ENCODE measurements at places on chromosomes 7 and 10.

DNA sequence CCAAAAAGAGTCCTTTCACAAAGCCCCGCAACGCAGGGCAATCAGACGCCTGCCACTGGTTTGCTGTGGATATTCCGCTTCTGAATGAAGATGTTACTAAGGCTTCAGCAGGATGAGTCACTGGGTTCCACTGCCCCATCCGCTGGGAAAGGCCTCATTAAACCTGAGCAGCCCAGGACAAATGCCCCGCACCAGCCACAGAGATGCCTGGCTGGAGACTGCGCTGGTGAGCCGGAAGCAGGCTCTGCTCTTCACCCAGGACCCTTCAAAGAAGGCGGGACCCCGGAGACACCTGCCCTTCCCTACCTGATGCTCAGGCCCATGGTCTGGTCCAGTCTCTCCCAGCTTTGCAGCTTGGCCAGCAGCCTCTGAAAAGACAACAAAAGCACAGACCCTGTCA lies 19.8 kb downstream of the MAD1L1 start:
- no peak for DNase-seq

- no peak for DNase-seq
These were observed 5.8 kb upstream of the KCNH2 start for GRCh38 chr7:150983893-150984368.

- no peak for DNase-seq
These were observed 34.2 kb downstream of the GLUD1 start for GRCh38 chr10:87060280-87060928.

DNA sequence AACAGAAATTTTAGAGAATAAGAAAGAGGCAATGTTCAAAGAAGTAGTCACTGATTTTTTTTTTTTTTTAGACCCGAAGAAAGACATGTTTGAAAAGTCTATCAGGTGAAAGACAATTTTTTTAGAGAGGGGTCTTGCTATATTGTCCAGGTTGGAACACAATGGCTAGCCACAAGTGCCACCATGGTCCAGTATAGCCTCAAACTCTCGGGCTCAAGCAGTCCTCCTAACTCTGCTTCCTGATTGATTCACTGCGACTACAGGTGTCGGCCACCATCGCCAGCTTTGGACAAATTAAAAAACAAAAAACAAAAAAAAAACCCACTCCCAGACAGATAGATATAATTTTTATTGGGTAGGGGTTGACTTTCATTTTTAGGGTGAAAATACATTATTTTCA lies 22.3 kb downstream of the FAM149B1 start:
- DNase-seq: no peak

DNA sequence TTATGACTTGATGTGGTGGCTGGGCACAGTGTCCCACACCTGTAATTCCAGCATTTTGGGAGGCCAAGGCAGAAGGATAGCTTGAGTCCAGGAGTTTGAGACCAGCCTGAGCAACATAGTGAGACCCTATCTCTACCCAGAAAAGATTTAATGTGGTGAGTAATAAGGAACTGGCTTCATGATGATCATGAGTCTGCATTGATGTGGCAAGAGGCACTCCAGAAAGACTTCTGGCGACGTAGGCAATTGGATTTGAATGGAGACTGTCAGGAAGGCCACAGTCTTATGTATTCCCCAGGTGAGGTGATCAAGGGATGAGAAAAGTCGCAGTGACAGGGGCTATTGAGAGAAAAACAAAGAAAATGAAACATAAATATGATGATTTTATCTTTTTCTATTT lies 138.0 kb downstream of the CACNB2 start:
- DNase-seq: no peak

DNA sequence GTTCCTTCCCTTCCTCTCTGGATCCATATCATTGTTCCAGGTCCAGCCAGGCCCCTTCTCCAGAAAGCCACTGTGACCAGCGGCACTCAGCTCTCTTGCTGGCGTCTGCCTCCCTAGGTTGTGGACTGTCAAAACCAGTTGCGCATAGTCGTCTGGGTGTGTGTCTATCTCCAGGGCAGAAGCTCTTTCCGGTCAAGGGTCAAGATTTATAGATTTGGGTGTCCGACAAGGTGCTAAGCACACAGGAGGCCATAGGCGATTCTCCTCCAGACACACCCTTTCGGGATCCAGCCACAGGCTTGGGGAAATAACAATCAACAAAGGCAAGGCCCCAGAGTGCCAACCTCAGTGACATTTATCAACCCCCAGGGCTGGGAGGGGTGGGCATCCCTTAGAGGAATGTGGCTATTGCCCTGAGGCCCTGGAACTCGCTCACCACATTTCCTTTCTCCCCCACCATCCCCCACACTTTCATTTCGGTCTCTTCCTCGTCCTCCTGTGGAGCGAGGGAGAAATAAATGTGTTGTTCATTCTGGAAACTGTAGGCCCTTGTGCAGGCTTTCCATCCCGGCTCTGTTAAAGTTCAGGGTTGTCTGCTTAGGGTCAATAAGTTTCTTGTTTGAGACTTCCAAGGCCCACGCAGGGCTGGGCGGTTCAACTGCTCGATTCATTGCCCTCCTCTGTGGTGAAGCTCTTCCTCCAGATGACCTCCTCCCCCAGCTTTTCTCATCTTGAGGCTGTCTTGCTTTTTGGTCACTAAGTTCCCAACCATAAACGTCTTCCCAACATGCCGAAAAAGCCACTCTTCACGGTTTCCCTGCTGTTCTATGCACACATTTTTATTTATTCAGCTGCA lies 57.9 kb downstream of the AFAP1L2 start:
- no peak for DNase-seq

DNA sequence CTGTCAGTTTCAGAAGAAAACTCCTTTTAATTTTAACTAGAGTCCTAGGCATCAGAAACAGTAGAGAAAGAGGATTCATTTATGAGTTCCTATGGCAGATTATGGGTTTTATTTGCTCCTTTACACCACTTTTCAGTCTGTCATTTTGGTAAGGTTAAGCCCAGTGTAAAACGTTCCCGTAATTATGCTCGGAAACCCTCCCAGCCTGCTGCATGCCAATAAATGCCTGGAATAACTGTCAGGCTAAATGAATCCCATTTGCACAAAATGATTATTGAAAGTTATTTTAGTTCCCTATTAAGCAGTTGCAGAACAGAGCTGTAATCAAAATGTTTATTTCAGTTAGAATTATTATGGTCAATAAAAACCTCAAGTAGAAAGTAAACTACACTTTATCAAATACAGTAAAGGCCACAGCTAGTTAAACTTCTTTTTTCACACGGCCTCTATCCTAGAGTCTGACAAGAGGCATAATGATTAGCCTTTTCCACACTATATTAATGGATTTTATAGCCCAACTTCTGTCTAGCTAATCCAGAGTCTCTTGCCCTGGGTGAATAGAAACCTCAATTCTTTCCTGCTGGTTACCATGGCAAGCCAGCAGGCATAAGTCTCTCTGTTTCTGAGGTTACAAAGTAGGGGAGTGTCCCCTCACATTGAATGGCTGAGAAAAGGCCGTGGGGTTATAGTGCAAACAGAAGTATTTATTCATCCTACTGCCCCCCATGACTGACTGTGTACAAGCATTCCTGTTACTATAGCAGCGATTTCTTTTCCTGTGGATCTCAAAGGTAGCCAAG lies 80.8 kb upstream of the NPVF start:
- DNase-seq: no peak

- DNase-seq: no peak
These were observed 59.8 kb downstream of the C10orf120 start for GRCh38 chr10:122639801-122640200.

- no peak for DNase-seq
These were observed 18.6 kb downstream of the ANKRD61 start for GRCh38 chr7:6049780-6050179.

- DNase-seq: no peak
These were observed 71.2 kb downstream of the SUGCT start for GRCh38 chr7:40205992-40206391.

DNA sequence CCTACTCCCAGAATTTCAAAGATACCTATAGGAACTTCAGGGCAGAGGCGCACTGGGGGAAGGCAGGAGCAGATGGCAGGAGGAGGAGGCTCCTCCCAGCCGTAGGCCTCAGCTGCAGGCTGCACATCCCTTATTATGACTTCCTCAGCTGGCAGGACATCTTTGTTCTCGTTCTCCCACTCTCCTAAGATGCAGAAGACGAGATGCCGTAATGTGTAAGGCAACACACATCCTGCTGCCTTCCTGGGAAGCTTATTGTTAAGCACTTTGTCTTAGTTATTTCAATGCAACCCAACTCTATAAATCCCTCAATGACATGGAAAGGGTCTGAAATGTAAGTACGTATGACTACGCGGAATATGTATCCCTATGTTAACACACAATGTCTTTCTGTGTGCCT lies 599.8 kb upstream of the MGMT start:
- DNase-seq: no peak

GRCh38 chr7:5214236-5214635 lies 24.2 kb downstream of the WIPI2 start:
- no peak for DNase-seq

DNA sequence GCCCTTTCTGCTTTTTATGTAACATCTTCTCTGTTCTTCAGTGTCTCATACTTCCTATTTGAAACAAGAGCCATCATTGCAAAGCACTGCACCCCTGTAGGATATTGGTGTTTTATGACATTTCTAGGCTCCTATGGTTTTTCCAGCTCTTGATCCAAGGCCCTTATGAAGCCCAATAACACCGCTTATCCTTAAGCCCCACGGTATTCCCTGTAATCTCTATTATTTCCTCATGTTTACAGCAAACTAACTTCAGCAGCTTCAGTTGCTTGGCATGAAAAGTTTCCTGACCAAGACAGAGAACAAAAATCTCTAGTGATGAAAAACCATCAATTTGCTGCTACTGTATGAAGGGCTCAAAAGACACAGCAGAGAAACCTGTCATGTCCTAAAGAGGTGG lies 34.1 kb upstream of the TES start:
- DNase-seq: no peak

GRCh38 chr7:24911213-24911603 lies 68.8 kb downstream of the OSBPL3 start:
- DNase-seq: no peak

DNA sequence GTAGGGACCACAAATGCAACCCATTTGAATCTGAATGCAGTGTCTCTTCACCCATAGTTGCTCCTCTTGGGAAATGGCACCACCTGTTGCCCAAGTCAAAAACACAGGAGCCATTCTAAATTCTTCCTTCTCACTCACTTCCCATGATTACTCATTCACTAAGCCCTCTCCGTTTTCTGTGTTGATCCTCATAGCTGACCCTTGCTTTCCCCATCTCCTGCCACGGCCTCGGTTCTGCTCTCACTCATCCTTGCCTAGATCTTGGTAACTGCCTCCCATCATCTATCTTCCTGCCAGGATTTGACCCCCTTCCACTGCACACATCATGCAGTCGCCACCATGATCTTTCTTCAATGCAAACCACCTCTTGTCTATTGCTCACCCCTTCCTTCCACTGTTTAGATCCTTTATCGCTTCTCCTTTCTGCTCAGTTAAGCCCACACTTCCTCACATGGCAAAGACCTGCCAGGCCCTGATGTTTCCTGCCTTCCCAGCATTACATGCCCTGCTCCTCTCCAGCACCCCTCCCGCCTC lies 19.0 kb upstream of the CPN1 start:
- DNase-seq: no peak

- no peak for DNase-seq
These were observed 59.2 kb downstream of the C10orf90 start for GRCh38 chr10:126611303-126611702.

- DNase-seq: no peak
These were observed 6.5 kb upstream of the INMT start for GRCh38 chr7:30745261-30745941.

- no peak for DNase-seq
These were observed 615 bp upstream of the CNTNAP2 start for GRCh38 chr7:146115851-146116520.

DNA sequence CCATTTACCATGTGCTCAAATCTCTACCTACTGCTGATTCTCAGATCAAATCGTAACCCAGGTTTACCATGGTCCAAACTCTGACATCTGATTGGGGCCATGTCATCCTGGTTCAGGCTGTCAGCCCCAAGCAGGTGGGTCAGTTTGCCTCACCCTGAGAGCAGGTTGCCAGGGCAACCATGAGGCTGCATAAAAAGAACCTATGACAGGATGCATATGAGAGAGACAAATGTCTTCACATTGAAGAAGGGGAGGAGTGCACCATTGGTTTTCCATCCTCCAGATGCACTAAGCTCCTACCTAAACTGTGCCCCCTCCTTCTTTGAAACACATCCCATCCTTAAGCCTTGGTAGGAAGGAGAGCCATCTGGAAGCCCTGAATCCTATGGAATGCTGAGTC lies 10.2 kb downstream of the PRSS1 start:
- DNase-seq: no peak

GRCh38 chr10:119663866-119664698 lies 12.9 kb downstream of the BAG3 start:
- DNase-seq: no peak

DNA sequence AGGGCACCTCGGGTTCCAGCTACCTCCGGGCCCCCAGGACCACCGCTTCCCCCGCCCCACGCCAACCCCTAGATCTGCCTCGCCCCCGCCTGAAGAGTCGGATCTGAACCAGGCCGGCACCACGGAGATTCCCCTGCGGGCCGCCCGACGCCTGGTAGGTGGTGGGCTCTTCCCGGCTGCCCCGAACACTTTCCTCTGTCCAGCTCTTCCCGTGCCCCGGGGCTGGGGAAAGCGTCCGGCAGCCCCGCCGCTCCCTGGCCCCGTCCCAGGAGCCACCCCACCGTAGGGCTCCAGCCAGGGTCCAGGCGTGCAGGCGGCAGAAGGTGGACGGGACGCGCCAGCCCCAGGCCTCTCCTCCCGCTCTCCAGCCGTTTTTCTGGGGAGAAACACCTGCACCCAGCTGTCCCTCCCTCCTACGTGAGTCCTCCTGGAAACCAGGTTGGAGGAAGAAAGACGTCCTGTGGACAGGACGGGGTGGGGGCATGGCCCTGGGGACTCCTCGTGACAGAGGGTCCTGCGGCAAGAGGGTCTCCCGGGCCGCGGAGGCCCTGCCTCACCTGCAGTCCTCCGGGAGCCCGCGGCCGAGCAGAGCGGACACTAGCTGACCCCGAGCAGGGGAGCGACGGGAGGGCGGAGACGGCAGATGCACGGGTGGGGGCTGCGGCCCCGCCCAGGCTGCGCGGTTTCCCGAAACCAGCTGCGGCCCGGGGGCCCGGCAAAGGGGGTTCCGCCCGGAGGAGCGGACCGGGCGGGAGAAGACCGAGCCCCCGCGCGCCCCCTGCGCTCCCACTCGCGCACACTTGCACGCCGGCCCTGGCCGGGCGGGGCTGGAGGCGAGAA lies at the start of gene TMEM176B:
TMEM176B (minus strand) TSS at position 624 of the 840 bp plus-strand sequence. CDS start 3,795 bp downstream, outside the sequence.
- no peak for DNase-seq

DNA sequence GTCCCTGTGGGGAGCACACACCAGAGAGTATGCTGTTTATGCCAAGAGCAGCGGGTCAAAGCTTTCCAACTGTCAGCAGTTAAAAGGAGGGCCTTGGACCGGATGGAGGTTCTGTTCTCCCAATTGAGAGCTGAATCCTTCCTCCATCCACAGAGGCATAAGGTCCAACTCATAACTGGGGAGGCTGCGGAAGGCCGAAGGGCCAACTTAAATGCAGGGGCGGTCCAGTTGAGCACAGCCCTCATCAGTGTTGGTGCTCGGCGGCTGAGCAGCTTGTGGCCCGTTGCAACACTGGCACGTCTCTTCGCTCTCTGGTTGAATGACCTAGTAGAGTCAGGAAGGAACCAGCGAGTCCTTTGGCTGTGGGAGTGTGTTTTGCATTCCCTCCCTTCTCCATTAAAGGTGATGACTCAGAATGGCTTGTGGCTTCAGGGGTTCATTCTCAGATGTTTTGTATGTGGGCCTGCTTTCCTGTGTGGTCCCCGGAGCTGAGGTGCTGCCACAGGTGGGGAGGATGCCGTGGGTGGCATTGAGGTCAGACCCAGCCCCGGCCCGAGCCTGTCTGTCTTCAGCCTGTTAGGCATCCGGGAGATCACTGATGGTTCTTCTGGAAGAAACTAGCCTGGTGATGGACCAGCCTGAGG lies 44.8 kb upstream of the DMBT1 start:
- no peak for DNase-seq
